ENCODE measurements at places on chromosomes 7 and 10.

- no peak for DNase-seq
Measured at GRCh38 chr10:101438881-101439391, 85.0 kb downstream of the BTRC start.

DNA sequence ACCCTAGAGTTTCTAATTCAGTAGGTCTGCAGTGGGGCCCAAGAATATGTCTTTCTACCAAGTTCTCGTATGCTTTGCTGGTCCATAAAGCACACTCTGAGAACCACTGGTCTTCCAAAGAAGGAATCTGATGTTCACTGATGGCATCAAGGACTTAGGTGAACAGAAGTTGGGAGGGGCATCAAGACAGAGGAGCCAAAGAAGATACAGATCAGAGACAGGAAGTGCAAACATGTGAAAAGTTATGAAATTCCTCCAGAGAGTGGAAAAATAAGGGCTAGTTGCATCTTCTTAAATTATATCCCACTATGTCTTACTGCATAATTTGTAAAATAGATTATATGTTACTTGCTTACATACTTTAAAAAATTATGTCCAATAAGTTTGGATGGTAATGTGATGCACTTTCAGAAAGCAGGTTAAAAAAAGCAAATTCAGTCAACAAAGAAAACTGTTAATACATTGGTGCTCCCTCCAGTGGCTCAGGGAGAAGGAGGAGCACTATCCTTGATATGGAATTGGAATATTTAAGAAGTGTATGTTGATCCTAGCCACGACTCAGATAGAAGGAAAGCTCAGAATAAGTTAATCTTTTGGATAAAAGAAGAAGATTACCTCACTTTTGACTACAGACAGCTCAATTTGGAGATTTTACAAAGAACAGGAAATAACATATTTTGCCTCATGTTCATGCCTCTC is 35.8 kb downstream of the CREB3L2 start:
- no peak for DNase-seq

DNA sequence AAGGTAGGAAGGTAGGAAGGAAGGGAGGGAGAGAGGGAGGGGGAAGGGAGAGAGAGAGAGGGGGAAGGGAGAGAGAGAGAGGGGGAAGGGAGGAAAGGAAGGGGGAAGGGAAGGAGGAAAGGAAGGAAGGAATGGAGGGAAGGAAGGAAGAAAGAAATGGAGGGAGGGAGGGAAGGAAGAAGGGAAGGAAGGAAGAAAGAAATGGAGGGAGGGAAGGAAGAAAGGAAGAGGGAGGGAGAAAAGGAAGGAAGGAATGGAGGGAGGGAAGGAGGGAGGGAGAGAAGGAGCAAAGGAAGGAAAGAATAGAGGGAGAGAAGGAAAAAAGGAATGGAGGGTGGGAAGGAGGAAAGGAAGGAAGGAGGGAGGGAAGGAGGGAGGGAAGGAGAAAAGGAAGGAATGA is 176.4 kb upstream of the PTER start:
- DNase-seq: no peak

DNA sequence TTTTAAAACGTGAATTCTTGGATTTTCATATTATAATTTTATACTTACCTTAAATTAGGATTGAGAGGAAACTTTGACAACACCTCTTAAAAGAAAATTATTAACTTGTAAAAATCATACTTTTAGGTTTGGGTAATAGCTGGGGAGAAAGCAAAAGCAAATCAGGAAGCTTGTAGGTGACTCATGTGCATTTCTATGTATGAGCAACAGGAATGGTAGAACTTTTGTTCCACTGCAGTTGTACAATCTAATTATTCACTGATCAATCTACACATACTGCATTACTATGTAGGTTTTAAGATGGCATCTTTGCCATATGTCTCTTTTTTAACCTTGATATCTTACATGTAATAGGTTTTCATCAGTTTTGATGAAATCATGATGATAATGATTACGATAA is 223.2 kb downstream of the PRKG1 start:
- no peak for DNase-seq

DNA sequence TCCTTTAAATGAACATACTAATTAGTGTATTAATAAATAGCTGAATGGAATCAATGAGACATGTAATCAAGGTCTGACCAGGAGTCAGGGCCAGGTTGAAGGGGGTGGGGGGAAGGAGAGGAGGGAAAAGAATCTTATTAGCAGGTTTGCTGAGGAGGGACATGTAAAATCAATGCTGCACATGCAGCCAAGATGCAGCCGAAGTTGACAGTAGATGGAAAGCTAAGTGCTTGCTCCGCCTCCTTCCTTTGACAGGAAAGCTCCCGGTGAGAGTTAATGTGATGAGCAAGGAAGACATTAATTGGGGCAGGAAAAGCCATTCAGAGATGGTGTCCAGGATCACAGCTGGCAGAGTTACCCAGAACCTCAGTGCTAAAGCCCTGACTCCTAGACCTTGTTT is 24.4 kb downstream of the PLXNA4 start:
- DNase-seq: no peak

- DNase-seq: no peak
Measured at GRCh38 chr7:159128767-159129166, 15.9 kb downstream of the VIPR2 start.

GRCh38 chr10:112775381-112775780 is 174.7 kb upstream of the TCF7L2 start:
- no peak for DNase-seq

- no peak for DNase-seq
Measured at GRCh38 chr7:75611557-75612178, 119.5 kb downstream of the SPDYE5 start.

- no peak for DNase-seq
Measured at GRCh38 chr10:21487416-21488180, 37.9 kb downstream of the SKIDA1 start.

- DNase-seq: no peak
Measured at GRCh38 chr7:54996391-54996790, 22.4 kb upstream of the EGFR start.

- no peak for DNase-seq
Measured at GRCh38 chr7:63028376-63029206, 970.1 kb upstream of the ZNF722 start.

- DNase-seq: no peak
Measured at GRCh38 chr10:91211675-91212074, 8.8 kb upstream of the PCGF5 start.

GRCh38 chr7:45203936-45204445 is 46.4 kb downstream of the RAMP3 start:
- DNase-seq: no peak

DNA sequence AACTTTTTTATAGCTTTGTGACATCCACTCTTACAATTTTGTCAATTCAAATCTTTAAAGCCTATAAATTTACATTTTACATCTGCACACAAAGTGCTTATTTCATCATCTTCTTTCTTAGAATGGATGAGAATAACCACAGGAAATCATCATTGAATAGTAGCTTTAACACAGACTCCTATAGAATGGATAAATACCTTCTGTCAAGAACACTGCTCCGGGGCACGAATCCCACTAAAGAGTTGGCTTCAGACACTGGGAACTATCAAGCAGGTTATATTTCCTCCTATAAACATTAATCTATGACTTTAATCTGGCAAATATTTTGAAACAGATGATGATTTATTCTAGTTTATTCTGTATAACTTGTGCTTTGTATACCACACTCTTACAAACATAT is 269.7 kb upstream of the TPK1 start:
- no peak for DNase-seq

- no peak for DNase-seq
Measured at GRCh38 chr7:65441010-65441409, 67.4 kb downstream of the ZNF92 start.

DNA sequence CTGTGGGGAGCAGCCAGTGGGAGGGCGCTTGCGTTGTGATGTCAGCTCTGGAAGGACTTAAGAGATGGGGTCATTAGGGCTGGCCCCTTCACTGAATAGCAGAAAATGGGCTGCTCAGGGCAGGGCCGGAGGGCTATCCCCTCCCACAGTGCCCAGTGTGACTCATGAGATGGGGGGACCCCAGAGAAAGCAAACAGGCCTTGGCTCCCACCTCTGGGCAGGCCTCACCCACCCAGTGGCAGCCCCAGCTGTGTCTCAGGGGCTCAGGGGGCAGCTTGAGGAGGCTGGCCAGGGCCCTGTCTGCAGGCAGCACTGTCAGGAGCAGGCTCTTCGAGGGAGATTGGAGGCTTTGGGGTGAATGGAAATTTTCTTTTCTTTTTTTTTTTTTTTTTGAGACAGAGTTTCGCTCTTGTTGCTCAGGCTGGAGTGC is 168.3 kb downstream of the SLIT1 start:
- no peak for DNase-seq

- no peak for DNase-seq
Measured at GRCh38 chr7:117751775-117752174, 121.5 kb downstream of the CTTNBP2 start.

DNA sequence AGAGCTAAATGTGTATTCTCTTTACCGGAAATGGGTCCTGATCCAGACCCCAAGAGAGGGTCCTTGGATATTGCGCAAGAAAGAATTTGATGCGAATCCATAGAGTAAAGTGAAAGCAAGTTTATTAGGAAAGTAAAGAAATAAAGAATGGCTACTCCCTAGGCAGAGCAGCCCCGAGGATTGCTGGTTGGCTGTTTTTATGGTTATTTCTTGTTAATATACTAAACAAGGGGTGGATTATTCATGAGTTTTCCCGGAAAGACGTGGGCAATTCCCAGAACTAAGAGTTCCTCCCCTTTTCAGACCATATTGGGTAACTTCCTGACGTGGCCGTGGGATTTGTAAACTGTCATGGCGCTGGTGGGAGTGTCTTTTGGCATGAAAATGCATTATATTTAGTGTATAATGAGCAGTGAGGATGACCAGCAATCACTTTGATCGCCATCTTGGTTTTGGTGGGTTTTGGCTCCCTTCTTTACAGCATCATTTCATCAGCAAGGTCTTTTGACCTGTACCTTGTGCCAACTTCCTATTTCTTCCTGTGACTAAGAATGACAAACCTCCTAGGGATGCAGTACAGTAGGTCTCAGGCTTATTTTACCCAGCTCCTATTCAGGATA is 60.4 kb downstream of the ARL4A start:
- DNase-seq: no peak

GRCh38 chr7:51316666-51317581 is at the start of gene COBL:
Gene COBL, minus strand, starts transcription at chr7:51316809. Its CDS starts 176 bp downstream, at chr7:51316633.
- no peak for DNase-seq

GRCh38 chr7:41047789-41048191 is 655.1 kb downstream of the INHBA start:
- DNase-seq: no peak

DNA sequence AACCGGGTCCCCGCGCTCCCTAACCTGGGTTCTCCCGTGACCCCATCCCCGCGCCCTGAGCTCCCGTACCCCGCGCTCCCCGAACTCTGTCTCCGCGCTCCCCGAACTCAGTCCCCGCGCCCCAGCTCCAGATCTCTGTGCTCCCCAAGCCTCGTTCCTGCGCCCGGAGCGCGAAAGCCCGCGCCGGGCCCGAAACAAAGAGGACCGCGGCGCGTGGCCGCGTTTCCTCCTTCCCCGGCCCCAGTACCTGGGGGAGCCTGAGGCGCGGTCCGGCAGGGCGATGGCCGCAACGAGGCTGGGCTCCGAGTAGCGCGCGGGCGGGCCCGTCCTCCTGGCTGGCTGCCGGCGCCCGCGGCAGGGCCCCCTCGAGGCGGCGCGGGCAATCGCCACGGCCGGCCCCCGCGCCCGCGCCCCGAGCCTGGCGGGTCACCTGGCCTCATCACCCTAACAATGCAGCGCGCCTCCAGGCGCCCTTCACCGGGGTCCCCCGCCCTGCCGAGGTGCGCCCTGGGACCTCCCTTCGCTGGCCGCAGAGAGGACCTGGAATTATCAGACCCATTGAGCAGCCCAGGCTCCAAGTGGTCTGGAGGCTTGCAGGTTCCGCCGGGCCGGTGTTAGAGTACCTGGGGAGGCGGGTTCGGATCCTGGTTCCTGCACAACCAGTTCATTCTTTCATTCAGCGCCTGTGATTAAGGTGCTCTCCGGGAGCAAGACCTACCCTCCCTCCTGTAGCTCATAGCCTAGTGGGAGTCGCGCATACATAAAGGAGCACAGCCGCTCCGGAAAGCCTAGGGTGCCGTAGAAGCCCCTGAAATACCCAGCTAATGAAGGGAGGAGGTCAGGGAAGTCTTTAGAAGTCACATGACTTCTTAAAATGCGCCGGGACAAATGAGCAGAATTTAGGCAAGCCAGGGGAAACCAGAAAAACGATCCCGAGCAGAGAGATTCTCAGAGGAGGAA is at the start of gene TNS3:
TSS of gene TNS3 (minus strand) at position 308 of the 960 bp plus-strand sequence. CDS start 142,475 bp downstream, outside the sequence.
- DNase-seq: no peak

GRCh38 chr7:28608237-28608656 is 195.9 kb downstream of the CREB5 start:
- DNase-seq: no peak

DNA sequence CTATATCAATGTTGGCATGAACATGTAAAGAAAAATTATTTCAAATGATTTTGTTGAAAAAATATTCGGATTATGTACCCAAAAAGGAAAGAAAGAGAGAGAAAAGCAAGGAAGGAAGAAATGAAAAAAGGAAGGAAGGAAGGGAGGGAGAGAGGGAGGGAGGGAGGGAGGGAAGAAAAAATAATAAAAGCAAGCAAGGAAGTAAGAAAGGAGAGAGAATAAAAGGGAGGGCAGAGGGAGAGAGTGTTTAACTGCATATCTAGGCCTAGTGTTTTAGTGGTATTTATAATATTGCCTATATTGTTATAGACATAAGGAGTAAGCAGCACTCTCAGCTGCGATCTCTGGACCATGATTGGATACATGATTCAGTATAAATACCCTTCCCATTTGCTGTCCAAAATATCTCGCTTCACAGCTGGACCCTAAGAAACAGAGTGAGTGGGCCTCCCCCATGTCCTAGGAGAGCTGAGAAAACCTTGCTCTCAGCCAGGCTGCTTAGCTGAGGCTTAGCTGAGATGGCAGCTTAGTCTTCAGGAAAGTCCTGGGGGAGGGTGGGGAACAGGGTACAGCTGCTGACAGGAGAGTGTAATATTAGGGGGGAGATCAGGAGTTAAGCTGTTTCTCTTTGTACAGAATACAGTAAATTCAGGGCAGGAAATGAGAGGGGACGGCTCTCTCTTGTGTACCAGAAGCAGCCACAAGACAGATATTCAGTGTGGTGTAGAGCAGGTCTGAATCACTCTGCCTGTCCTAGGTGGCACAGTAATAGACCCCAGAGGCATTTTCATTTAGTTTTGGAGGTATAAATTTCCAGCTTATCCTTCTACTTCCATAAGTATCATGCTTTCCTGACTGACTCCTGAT is 66.8 kb upstream of the TARP start:
- no peak for DNase-seq

- DNase-seq: no peak
Measured at GRCh38 chr7:85030893-85031292, 156.0 kb downstream of the SEMA3D start.
